ENCODE measurements at places on chromosomes 12 and 14. TPM values are rescaled to one million over a fixed set of nuclear protein-coding genes. Genes with fewer than 3 reads are reported as not detected.

DNA sequence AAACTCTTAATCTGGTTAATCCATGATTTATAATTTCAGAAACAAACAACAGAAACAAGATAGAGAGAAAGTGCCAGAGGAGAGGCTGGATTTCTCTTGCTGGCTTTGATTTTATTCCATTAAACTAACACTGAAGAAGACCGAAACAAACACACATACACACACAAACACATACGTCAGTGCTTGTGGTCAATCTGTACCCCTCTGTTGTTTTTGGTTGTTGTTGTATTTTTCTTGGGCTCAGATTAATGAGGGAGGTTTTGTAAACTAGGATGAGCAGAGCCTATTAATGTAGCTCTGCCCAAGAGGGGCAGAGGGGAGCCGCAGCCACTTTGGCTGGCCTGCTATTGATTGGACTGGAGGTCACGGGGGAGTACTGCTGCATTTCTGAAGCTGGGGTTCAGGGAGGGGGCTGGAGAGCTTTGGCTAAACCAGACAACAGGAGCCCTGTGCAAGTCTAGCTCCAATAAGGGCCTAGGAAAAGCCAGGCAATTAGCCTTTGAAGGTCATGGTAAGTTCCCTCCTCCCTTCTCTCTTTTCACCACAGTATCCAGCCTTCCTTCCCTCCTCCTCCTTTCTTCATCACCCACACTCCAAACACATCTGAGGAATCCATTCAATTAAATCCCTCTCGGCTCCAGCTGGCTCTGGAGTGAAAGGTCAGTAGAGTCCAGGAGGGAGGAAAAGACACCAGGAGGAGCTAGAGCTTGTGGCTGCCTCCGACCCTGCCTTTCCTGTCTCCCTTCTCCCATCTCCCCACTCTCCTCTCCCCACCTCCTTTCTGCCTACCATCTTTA lies 344.1 kb upstream of the LMO3 start:
- DNase-seq = no peak

DNA sequence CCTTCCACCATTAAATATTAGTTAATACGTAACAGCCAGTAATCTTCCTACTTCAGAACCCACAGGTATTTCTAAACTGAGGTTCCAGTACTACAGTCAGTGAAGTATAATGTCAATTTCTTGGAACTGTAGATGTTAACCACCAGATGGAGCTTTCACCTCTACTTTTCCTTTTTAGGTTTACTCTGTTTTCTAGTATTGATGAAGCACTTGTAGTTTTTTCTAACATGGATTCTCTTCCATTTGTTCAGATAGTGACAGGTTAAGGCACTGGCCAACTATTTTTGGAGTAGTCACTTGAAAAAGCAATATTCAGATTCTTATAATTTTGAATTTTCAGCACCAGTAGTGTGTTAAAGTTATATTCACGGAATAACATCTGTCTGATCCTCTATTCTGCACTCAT lies 4.6 kb upstream of the SEC23A start:
- DNase-seq = no peak

The KRT71 gene
- not detected for total RNA-seq

The VRTN gene
- total RNA-seq = not detected

GRCh38 chr14:64265222-64265621 lies 28.9 kb downstream of the ESR2 start:
- DNase-seq = no peak

- DNase-seq = no peak
Observed at GRCh38 chr12:116080415-116080814, 197.1 kb downstream of the MED13L start.

DNA sequence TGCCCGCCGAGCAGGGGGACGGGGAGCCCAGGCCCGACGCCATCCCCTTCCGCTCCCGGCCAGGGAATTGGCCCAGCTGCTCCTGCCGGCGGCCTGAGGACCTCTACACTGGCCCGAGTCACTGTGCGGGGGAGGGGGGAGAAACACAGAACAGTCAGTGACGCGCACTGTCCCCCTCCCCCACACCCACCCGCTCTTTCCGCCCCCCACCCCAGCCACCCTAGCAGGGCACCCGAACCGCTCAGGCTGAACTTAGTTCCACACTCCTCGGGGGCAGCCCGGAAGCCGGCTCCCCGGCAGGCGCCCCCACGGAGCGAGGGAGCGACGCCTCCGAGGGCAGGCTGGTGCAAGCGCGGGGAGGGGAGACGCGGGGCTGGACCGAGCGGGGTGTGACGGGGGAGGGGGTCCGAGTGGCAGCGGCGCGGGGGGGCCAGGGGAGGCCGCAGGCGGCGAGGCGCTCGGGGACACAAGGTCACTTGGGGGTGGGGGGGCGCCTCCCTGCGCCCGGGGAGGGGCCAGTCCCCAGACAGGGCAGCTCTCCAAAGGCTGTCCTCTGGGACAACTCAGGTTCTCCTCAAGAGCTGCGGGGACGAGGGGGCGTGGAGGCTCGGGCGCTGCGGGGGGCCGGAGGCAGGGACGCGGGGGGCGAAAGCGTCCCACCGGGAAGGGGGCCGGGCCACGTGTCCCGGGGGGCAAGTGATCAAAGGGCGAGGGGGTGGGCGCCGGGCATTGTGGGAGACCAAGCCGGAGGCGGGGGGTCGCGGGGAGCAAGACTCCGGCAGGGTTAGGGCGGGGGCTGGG lies 648 bp downstream of the CHD4 start:
- peak; percentile 77 for DNase-seq

DNA sequence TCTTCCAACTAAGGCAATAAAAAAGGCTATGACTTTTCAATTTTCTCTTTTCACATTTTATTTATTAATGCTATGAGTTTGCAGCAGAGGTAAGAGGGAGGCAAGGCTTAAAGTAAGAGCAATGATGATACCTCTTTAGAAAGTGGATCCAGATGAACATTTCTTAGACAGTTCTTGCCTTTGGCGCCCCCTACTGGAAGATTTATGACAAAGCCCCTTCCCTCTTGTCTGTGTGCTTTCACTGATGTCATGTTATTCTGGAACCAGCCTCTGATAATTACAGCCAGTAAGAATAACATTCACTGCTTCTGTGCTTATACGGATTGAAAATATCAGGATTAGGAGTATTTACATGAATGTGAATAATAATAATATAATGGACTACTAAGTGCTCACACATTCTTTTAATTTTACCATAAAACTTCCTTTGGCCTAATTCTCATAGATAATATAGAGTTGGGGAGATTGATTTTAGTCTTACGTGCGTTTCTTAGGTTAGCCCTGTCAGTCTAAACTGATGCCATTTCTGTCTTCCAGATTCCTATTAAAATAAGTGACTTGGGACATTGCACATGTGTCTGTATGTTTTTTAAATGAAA lies 1929.9 kb upstream of the SEL1L start:
- no peak for DNase-seq

The NANOG gene
- not detected for total RNA-seq

DNA sequence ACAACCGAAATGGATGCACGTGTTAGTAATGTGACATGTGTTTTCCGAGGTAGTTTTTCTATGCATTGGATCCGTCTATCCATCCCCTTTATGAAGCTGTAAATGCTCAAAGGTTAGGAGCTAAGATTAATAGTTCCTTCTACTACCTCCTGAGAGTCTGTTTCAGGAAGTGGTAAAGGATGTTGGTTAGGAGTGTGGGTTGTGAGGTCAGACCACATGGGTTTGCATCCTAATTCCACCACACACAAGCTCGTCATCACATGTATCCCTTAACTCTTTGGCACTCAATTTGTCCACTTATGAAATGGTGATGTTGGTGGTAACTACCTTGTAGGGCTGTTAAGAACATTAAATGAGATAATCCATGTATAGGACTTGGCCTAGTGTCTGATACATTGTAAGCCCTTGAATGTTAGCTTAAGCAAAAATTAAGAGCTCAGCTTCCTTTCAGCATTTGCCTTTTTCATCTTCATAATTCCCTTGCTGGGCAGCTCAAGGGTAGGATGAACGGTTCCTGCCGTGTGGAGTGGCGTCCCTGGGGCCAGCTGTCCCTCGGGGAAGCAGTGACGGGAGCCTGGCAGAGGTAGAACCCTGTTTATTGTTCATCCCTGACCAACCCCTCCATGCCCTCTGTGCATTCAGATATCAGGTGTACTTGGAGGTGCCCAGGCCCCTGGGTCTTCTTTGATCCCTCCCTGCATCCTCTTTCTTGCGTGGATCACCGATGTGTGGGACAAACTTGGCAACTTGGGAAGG lies 52.3 kb downstream of the TSPAN9 start:
- peak; percentile 48 for DNase-seq

- peak; percentile 36 for DNase-seq
Observed at GRCh38 chr12:26122061-26122680, 2.7 kb downstream of the BHLHE41 start.

GRCh38 chr14:46147452-46147851 lies 504.1 kb downstream of the RPL10L start:
- no peak for DNase-seq

DNA sequence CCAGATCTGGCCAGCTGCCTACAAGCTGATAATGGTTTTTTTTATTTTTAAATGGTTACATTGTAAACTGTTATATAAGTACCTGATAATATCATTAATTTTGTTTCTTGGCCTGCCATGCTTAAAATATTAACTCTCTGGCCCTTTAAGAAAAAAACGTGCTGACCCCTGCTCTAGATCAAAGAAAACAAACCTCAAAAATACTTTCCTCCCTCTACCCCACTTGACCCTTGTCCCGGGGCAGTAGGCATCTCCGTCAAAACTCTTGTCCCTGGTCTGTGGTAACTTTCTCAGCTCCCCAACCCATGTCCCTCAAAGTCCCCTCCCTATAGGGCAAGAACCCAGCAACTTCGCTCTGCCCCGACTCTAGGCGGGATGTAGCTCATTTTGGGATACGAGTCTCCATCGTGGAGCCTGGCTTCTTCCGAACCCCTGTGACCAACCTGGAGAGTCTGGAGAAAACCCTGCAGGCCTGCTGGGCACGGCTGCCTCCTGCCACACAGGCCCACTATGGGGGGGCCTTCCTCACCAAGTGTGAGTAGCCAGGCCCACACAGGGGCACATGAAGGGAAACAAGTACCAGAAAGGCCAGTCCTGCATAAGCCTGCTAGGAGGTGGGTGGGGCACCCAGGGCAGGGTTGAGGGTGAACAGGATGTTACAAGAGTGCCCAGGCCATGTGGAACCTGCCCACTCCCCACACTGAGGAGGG lies 3.5 kb downstream of the RDH5 start:
- DNase-seq = no peak

DNA sequence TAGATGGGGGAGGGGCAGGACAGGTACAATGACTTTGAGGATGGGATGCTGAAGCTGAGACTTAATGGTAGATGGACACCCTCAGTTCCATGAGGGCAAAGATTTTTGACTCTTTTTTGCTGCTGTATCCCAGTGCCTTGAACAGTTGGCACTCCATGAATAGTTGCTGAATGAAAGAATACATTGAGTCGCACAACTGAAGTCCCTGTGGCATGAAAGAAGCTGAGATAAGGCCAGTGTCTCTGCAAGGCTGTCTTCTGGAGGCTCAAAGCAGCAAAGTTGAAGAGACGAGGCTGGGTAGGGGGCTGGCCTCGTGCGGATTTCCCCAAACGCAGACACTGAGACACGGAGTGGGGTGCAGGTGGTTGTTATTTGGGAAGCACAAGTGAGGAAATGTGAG lies 179.3 kb downstream of the ADCK1 start:
- no peak for DNase-seq

- DNase-seq = no peak
Observed at GRCh38 chr12:50053583-50053982, 3.8 kb upstream of the ASIC1 start.

The CYP46A1 gene
- 0.19 TPM for total RNA-seq

DNA sequence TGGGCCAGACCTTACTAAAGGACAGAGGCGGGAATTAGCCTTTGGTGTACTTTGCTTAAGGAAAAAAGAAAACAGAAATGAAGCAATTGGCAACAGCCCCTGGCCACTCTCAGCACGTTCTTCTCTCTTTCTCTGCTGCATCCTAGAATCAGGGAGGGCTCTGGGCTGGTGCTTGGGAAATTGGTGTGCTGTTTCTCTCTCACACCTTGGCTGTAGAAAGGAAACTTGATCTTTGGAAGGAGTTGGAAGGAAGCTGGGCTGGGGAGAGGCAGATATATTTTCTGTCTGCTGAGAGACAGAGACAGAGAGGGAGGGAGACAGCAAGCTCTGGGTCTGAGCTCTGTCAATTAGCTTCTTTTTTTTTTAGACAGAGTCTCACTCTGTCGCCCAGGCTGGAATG lies 27.4 kb downstream of the NOS1 start:
- no peak for DNase-seq

DNA sequence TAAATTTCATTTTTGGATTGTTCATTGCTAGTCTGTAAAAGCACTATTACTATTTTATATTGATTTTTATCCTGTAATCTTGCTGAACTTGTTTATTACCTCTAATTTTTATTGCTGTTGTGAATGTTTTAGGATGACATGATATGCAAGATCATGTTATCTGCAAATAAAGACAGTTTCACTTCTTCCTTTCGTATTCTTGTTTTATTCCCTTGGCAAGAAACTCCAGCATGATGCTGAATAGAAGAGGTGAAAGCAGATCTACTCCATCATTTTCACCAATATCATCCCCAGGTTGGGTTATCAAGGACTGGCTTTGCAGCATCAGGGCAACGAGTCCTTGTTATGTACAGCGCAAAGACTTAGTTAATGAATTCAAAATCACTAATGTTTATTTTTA lies 2.7 kb upstream of the CLECL1 start:
- DNase-seq = no peak

DNA sequence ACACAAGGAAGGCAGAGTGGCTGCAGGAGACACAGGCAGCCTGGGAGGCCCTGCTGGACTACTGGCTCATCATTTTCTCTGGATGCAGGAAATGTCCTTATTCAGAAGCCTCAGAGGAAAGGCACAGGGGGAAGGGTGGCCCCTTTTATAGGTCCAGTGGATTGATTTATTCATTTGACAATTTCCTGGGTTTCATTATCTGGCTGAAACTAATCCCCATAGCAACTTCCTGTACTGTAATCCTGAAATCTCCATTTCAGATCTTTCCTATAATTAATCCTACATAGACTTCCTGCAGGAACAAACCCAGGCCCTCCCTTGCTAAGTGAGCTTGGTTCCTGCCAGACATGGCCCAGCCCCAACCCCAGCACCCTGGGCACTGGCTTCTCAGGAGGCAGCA lies 23.0 kb downstream of the KRT76 start:
- DNase-seq = no peak

DNA sequence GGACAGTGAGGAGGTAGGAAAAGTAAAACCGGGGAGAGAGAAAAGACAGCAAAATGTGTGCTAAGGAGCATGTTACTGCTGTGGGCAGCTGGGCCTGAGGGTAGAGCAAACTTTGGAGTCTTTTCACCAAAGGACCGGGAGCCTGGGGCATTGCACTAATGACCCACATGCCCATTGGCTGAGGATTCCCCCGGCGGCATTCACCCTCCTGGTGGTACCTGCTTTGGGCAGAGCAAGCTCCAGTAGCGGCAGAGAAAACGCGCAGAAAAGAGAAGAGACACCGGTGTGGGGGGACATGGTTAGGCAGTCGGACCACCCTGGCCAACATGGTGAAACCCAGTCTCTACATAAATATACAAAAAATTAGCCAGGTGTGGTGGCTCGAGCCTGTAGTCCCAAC lies 83.4 kb upstream of the ESRRB start:
- DNase-seq = no peak

The MYL2 gene
- total RNA-seq = not detected
